ENCODE measurements at places on chromosomes 5 and 9.

DNA sequence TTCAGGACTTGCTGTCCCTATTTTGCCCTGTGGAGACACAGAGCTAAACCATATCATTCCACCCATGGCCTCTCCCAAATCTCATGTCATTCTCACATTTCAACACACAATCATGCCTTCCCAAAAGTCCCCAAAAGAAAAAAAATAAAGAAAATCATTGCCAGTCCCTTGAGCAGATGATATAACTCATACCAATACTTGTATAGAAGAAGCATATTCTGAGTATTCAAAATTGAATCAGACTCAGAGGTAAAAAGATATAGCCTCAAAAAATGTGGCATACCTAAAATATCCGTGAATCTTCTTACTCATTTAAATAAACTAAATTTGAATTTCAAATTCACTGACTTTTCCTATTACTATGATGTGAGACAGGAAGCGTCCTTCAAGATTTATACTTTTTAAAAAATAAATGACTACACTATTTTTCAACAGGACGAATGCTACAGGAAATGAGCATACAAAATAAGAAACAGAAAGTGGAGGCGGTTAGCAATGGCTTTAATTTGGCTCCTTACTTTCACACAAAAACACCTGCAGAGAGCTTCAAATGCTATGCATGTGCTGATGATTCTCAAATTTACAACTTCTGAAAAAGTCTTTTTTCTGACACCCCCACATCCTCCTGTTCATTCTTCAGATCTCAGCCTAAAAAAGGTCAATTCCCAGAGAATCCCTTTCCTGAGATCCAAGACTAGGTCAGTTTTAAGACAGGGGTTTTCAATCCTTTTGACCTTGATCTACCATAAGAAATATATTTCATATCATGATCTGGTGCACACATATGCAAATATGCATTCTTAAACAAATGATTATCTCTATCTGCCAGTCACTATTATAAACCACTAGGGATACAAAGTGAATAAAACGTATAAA, 39.6 kb upstream of the DMXL1 start:
- H3K27me3 ChIP-seq, result no peaks in the 10 kb centered on the region
- H3K4me3 ChIP-seq, result no peak overlapping the region
- no peaks in the 10 kb centered on the region for H3K4me1 ChIP-seq

GRCh38 chr9:92882276-92882675, 4.4 kb upstream of the ZNF484 start:
- no peaks in the 10 kb centered on the region for H3K27me3 ChIP-seq
- no peaks in the 10 kb centered on the region for H3K4me1 ChIP-seq

DNA sequence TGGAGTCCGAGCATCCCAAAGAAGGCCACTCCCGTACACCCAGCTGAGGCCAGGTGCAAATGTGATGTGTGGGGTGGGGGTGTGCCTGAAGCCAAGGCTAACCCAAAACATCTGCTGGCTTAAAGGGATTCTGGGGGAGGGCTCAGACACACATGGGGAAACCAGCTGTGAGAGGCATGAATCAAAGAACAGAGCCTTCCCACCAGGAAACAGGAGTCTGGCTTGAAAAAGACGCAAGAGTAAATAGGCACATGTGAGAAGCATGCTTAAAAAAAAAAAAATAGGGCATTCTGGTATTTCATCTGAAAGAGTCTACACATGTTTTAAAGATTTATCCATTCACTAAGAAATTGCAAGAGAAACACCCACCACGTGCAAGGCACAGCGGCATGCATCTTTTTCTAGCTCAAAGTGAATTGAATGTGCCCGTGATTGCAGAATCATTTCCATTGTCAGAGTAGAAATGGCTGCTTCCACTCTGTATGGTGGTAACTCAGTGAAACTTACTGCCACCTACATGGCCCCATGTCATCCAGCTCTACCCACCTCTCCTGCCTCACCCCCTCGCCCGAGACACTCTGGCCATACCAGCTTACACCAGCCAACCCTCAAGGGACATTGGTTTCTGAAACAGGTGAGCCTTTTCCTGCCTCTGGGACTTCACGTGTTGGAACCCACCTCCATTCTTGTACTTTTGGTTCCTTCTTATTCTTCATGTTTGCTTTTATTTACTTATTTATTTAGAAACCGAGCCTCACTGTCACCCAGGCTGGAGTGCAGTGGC, 71.5 kb downstream of the SEMA5A start:
- no peak for DNase-seq
- H3K4me3 ChIP-seq, result no peak overlapping the region
- H3K4me1 ChIP-seq, result no peaks in the 10 kb centered on the region
- no peaks in the 10 kb centered on the region for H3K27me3 ChIP-seq
- H3K36me3 ChIP-seq, result no peaks in the 10 kb centered on the region

- H3K4me3 ChIP-seq, result no peak overlapping the region
- H3K27me3 ChIP-seq, result no peaks in the 10 kb centered on the region
- no peaks in the 10 kb centered on the region for H3K36me3 ChIP-seq
Measured at GRCh38 chr5:58760222-58760621, 177.3 kb downstream of the RAB3C start.

DNA sequence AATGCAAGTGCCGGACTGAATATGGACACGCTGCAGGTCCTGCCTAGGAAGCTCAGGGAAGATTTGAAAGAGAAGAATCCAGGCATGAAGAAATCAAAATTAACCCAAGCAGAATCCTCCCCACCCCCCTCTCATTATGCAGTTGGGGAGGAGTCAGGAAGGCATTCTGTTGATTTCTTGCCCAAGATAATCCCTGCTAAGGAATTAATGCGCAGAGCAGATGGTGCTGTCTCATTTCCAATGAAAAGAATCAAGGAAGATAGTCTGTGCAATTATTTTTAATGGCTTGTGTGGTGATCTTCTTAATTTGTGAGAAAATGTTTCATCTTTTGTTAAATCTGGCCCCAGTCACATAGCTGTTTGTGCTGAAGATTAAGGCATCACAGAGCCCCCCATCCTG, 145.0 kb downstream of the ZNF462 start:
- no peak overlapping the region for H3K27ac ChIP-seq
- no peak for DNase-seq
- H3K4me3 ChIP-seq, result no peak overlapping the region
- H3K27me3 ChIP-seq, result no peaks in the 10 kb centered on the region
- H3K36me3 ChIP-seq, result no peaks in the 10 kb centered on the region

Measured in vagina (tissue), 2 donors.